AML-193 (cell line): ENCODE measurements at places on chromosomes 11 and 22.

DNA sequence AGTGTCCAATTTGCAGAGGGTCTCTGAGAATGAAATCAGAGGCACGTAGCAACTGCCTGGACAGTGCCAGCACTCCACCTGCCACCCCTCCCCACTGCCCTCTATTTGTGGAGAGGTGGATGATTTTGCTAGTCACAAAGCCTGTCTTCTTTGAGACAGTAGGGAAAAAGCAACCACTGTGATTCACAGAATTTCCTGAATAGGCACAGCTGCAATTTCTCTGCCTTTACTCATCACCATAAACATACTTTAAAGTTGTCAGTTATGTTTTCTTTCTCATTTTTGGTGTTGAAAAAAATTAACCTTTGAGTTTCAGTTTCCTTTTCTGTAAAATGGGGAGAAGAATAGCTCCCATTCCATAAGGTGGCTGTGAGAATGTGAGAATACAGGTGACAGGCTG, 134.3 kb downstream of the TEAD1 start:
- DNase-seq = no peak

DNA sequence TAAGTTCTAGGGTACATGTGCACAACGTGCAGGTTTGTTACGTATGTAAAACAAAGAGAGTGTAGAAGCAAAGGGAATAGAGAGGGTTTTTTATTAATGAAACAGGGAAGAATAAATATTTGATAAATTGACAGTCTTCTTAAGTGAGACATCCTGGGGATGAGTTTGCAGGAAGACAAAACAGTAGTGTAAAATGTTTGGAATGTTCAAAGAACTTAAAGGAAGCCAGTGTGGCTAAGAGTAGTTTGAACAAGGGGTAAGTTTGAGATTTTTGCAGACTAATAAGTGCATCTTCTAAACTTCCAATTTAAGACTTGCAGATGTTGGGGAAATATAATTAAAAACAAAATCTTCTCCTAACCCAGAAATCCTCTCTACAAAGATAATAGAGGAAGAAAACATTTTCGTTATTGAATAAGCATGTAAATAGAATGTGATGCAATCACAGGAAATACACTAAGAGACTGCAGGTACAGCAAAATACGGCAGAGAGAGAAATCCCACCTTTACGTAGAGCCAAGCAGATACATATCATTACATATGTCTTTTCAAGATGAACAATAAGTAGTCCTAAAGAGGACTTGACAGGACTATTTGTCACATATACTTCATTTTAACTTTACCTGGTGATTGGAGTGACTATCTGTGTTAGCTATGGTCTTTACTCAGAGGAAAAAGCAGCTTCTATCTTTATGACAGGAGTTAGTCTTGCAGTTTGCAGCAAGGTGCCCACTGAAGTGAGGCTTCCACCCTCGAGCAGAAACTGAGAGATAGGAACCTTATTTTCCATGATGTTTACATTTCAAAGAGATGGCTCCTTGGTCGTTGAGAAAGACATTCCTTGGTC, 402.1 kb downstream of the CNTN5 start:
- no peak for DNase-seq

DNA sequence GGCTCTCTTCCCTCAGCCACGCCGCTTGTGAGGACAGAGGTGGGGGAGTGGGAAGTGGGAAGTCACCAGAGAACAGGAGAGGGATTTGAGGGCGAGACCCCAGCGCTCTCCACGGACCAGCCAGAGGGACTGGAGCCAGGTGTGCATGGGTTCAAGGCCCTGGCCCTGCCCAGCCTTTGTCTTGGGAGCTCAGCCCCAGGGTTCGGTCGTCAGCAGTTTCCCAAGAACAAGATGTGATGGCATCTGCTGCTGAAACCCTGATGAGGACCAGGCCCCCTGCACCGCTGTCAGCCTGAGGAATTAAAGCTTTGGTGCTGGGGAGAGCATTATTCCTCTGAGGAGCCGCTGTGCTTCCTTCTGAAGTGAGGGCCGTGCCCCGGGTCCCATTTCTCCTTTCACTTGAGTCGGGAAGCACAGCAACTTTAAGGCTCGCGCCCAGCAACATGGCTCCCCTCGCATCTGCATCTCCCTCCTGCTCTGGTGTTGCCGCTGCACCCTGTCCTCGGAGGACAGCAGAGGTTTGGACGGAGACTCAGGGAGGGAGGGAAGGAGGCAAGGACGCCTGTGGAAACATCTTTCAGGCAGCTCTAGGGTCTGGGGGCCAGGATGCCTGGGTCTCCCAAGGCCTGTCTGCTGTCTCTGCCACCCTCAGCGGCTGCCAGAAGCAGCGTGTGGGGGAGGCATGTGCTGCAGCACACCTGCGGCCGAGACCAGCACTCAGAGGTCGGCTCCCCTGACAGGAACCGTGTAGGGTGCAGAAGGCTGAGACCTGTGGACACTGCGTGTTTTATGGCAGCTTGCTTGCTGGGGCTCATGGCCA, 3.8 kb downstream of the IFITM5 start:
- no peak for DNase-seq

DNA sequence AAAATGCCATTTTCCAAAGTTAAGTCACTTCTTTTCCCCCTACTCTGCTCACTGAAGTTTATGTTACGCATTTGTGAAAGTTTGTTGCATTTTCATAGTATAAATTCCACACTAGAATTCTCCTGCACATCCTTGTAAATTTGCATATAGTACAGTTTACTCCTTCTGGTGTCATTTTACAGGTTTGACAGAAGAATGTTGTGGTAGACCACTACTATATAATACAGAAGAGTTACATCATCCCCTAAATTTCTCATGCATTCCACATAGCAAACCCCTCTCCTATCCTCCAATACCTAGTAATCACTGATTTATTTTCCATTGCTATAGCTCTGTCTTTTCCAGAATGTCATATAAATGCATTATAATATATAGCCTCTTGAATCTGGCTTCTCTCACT, 64.5 kb downstream of the CCDC73 start:
- DNase-seq = no peak

DNA sequence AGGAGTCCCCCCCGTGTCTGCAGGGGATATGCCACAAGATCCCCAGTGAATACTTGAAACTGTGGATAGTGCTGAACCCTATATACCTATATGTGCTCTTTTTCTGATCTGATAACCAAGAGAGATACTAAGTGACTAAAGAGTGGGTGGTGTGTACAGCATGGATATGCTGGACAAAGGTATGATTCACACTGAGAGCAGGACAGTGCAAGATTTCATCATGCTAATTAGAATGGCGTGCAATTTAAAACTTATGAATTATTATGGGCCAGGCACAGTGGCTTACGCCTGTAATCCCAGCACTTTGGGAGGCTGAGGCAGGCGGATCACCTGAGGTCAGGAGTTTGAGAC, 90.2 kb upstream of the ALKBH3 start:
- no peak for DNase-seq

DNA sequence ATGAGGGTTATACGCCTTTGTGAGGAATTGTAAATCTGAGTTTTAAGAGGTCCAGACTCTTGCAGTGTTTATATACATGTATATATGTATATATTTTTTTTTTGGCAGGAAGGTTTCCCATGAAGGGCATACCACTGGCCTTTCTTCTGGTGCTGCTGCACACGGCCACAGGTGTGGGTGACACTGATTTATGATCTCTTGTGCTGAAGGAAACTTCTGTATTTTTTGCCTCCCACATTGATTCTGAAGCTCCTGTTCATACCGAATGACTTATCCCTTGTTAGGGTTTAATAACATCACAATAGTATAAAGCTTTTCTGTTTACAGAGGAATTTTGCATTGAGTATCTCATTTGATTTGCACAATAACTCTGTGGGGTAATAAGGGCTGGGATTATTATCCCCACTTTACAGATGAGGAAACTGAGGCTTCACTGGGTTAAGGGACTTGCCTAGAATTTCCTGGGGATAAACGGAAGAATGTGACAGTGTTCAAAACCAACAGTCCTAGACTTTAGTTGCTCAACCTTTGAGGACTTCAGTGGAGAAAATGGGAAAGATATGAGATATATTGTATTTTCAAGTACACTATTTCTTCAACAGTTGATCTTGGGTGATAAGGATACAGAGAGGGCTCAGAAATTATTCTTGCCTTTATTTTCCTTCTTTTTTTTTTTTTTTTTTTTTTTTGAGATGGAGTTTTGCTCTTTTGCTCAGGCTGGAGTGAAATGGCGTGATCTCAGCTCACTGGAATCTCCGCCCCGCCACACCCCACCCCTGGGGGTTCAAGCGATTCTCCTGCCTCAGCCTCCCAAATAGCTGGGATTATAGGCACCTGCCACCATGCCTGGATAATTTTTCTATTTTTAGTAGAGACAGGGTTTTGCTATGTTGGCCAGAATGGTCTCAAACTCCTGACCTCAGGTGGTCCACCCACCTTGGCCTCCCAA, 70.1 kb downstream of the MICAL2 start:
- DNase-seq = no peak

- DNase-seq = no peak
These were observed 243.1 kb upstream of the CCDC179 start for GRCh38 chr11:23103416-23103815.

- no peak for DNase-seq
These were observed 132.4 kb upstream of the CHORDC1 start for GRCh38 chr11:90355200-90355599.

DNA sequence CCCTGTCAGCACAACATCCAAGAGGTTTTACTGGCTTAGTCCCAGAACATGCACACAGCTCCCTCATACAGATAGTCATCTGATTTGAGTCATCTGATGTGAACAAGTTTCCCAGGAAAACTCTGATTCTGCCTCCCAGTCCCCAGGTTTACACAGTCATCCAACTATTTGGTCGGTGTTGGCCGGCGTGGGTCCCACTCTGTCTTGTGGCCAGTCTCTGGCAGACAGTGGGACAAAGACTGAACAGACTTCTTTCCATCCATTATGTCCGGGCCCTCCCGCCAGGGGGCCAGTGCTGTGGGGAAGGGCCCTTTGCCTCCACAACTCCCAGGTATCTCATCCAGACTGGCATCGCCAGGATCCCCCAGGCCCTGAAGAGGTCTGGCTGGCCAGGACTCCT, 60.0 kb downstream of the BTG4 start:
- no peak for DNase-seq

DNA sequence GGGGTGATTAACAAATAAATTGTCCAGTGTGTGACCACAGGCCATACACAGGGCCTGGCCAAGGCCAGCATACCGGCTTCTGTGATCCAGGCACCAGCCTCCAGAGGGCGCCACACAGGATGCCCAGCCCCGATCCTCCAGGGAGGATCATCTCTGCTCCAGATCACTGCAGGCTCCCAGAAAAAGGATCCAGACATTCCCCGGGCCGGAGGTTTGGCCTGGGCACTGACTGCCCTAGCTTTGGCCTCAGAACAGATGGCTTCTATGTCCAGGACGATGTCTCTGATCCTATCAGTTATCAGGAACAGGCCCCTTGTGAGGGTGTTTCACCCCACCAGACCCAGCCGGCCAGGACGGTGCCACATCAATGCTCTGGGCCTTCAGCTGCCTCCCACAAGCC, 74.5 kb upstream of the LMO1 start:
- peak; percentile 42 for DNase-seq

- DNase-seq = no peak
These were observed 86.3 kb upstream of the CRYBB3 start for GRCh38 chr22:25113316-25113721.

GRCh38 chr11:85831050-85831449, 20.1 kb upstream of the SYTL2 start:
- DNase-seq = no peak

DNA sequence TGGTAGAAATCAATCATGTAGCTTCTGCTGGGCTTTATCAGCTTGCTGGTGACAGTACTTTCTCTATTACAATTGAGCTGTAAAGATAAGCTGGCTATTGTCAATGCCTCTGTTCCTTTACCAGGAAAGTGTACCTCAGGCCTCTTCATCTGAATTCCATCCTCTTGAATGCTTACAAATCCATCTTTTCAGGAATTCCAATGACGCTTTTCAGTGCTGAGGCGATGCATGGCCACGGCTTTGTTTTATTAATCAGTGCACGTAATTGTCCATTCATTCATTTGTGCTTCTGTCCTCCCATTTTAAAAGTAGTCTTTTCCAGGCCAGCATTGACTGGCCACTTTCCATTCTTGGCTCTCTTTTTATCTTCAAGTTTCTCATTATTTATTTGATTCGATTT, 202.0 kb downstream of the PGR start:
- DNase-seq = no peak

DNA sequence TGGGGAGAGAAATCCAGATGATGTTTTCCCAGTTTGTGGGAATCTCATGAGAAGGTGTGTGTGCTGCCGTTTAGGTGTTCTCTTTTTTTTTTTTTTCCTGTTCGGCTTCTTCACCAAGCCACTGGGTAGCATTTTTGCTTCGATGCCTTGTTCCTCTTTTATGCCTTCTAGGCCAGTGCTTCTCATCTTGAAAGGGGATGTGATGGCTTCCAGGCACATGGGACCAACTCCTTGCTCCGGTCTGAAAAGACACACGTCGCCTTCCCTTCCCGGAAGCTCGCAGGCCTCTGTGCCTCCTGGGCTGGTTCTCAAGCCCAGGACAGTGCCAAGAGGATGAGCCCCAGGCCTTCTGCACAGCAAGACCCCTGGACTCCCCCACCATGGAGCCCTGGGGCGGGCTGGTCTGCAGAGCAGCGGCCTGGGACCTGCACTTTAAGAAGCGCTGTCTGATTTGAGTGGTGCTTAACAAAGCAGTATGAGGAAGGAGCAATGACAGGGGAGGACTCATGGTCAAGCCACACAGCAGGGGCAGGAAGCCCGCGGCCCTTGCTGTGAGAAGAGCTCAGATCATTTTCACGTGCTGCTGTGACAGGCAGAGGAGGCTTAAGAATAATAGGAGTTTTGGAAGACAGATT, 158.8 kb downstream of the MPPED1 start:
- DNase-seq = no peak

DNA sequence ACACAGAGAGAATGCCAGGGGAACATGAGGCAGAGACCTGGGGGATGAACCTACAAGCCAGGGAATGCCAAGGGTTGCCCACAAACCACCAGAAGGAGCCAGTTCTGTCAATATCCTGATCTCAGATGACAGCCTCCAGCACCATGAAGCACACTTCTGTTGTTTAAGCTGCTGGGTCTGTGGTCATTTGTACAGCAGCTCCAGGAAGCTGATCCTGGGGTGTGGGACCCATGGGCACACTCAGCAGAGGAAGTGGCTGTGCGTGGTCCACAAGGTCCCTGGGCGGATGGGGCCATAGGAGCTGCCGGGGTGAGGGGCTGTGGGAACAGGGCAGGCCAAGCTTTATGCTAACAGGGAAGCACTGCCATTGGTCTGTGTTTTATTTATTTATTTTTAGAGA, 12.1 kb downstream of the PPM1F start:
- DNase-seq = no peak

DNA sequence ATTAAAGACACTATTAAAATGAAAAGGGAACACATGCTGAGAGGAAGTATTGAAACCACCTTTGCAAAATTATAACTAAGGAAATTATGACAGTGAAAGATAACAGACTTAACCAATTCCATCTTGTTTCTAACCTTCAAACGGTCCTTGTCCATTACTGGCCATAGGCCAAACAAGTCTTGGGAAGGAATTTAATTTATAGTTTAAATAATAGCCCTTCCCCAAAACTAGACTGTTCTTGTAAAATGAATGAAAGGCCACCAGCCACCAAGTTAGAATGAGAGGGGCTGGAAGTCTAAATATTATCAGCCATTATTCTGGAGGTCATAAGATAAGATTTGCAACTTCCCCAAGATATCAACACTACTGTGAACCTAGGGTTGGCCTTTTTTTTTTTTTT, 1.8 kb upstream of the TALDO1 start:
- no peak for DNase-seq
